ENCODE measurements at places on chromosomes 3 and 15.

- no peak for DNase-seq
These were observed 286.6 kb downstream of the PTPRG start for GRCh38 chr3:61847784-61848462.

DNA sequence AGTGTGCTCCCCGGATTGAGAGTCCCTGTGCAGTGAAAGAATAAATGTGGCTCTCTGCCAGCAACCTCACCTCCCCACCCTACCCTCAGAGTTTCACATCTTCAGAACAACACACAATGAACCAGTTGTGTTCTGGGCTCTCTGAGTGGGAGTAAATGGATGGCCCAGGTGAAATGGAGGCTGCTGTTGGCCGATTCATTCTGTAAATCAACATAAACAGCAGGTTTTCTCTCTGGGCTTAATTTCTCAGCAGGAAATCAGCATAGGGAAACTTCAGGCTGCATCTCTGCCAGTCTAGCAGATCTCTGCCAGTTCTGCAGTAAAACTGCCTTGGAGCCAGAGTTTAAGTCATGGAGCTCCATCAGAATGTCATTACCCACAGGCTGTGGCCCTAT lies 54.6 kb upstream of the FURIN start:
- no peak for DNase-seq

DNA sequence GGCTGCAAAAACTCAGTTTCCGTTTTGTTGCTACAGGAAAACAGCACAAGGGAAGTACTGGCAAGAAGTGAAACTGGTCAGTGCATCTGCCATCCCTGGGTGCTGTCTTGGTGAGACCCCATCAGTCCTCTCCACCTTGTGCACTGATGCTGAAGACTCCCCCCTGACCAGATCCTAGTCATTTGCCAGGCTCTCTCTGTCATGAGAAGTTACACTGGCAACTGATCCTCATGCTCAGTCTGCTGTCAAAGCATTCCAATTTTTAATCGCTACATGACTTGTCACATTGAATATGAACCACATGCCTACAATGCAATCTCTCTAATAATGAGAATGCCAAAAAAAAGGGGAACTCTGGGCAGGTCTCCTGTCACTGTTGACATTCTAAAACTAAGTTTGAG lies 296.5 kb downstream of the ZIC1 start:
- no peak for DNase-seq

DNA sequence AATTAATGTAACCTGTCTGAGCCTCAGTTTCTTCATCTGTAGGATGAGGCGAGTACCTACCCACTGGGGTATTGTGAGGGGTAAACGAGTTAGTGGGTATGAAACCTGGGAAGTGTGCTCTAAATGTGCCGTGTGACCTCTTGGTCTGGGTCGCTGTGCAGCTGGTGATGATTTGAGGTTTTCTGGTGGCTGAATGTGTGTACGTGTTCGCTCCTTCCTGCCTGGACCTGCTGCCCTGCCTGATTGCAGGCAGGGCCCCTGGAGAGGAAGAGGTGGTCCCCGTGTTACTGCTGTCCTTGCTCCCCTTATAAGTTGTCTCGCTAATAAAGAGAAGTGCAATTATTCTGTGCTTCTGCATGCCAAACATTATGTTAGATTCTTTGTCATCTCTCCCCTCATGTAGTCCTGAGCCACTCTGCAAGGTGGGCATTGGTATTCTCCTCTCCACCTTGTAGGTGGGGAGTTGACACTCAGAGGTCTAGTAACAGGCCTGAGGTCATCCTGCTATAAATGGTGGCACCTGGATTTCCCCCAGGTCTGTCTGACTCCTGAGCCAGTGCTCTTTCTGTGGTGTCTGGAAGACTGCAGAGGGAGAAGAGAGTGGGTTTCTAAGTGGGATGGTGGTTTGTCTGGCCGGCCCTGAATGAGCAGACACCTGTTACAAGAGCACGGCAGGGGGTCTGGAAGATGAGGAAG lies 15.7 kb downstream of the PDIA5 start:
- no peak for DNase-seq

GRCh38 chr15:43517354-43518196 lies at the start of gene MAP1A:
Gene MAP1A (plus strand): TSS chr15:43517608. CDS start chr15:43521474, 3,866 bp downstream.
- DNase-seq: no peak

DNA sequence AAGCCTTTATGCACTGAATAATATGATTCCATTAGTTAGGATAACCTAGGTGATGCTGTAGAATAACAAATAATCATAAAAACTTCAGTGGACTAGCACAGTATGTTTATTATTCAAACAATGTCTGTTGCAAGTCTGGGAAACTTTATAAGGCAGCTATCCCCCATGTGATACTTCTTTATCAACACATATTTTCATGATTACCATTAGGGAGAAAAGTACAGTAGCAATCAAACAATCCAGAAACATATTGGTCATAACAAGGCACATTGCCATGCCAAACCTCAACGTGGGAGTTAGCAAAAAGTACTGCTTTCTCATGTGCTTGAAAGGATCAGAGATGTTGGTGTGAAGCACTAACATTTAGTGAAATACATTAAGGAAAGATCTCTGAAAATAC lies 35.5 kb downstream of the EOMES start:
- no peak for DNase-seq

Data from ACHN (cell line).